M059J (cell line): ENCODE measurements at places on chromosomes 3 and 15.

GRCh38 chr15:66933932-66934867 lies 131.2 kb upstream of the SMAD3 start:
- DNase-seq, result no peak

GRCh38 chr3:134694466-134694865 lies 43.6 kb upstream of the KY start:
- DNase-seq, result no peak

DNA sequence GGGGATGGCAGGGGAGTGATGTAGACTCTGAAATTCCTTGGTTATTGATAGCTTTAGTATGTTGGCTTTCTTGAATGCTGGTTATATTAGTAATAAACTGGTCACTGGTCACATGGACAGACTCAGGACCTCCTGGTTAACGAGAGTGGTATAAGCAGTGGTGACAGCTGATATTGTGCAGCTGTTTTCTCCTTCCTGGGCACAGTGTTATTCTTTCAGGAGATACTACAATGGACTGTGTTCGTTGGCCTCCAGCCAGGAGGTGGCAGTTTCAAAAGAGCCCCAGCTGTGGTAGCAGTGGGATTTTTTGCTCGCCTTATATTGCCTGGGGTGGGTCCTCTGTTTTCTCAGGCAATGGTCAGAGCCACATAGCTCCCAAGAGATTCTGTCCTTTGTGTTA lies 181.6 kb upstream of the RBMS3 start:
- no peak for DNase-seq

GRCh38 chr3:47121409-47121808 lies 42.5 kb downstream of the SETD2 start:
- DNase-seq, result no peak

DNA sequence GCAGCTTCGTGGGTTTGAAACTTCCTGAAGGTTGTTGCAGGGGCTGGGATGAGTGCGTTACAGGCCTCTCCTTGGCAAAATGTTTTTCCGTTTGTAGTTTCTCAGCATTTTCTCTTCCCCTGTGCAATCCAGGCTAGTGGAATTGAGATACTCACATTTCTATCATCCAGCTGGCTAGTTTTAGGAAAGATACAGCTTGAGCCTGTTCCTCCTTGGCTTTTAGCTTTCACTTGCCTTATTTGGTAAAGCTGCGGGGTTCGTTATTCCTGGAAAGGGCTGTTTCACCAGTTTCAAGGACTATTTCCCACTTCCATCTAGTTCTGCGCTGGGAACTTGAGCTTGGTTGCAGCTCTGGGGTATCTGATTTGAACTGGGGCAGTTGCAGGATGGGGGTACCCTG lies 90.3 kb downstream of the ITPR1 start:
- no peak for DNase-seq
